ENCODE measurements at places on chromosomes 13 and 19.

GRCh38 chr19:10852098-10852800 is 4.0 kb downstream of the C19orf38 start:
- no peak for DNase-seq

GRCh38 chr13:97953376-97953970 is at the start of gene IPO5:
Gene IPO5, plus strand, starts transcription at chr13:97953675. Its CDS starts 23,022 bp downstream, at chr13:97976697.
- DNase-seq = no peak

- DNase-seq = peak; percentile 21
Measured at GRCh38 chr19:50418176-50419021, at the start of gene SPIB. Gene SPIB, plus strand, starts transcription at chr19:50418938. Its CDS starts 25 bp downstream, at chr19:50418963.

GRCh38 chr19:35017507-35017906 is 12.8 kb upstream of the SCN1B start:
- DNase-seq = no peak

- no peak for DNase-seq
Measured at GRCh38 chr13:113417008-113417751, 36.1 kb downstream of the ADPRHL1 start.

DNA sequence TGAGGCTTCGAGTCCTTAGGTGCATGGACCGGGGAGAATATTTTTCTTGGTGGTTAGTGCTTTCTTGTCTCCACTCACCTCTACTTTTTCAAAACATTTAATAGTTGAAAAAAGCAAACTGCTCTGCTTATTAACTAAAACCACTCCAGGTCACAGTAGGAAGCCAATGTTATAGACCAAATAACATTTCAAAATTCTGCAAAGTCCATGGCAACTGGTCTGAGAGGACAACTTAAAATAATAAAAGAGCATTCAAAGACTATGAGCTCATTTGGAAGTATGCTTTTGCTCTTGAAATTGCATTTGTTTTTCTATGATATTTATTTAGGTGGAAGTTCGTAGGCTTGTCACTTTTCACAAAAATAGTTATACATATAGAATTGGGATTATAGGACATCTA is 483.0 kb downstream of the DCT start:
- no peak for DNase-seq

DNA sequence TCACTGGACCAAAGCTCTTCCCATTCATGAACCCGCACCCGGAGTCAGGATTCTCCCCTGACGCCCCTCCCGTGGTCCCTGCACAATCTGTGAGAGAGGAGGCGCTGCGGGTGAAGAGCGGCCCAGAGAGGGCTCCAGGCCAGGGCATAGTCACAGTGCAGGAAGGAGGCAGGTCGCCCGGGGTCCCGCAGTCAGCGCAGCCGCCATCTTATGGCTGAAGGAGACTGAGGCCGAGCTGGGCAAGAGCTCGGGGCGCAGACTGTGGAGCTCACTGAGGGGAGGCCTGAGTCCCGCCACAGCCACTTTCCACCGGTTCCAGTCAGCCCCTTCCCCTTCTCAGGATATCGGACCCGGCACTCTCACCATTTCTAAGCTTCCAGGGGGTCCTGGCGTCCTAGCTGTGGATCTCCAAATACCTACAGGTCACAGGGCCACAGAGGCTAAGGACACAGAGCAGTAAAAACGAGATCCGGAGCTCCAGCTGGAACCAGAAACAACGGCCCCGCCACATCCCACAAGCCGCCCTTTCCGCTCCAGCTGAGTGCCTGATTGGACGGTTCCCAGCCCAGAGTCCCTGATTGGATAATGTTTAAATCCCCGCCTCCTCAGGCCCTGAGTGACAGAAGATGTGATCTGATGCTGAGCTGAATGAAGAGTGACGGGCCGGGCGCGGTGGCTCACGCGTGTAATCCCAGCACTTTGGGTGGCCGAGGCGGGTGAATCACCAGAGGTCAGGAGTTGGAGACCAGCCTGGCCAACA is at the start of gene ZNF99:
ZNF99 (minus strand) TSS at position 501 of the 760 bp plus-strand sequence; CDS start at position 366, 135 bp downstream.
- DNase-seq = peak; percentile 89

- DNase-seq = no peak
Measured at GRCh38 chr13:106597186-106597585, 29.2 kb upstream of the ARGLU1 start.

GRCh38 chr13:109836629-109837607 is 50.5 kb upstream of the IRS2 start:
- DNase-seq = no peak

DNA sequence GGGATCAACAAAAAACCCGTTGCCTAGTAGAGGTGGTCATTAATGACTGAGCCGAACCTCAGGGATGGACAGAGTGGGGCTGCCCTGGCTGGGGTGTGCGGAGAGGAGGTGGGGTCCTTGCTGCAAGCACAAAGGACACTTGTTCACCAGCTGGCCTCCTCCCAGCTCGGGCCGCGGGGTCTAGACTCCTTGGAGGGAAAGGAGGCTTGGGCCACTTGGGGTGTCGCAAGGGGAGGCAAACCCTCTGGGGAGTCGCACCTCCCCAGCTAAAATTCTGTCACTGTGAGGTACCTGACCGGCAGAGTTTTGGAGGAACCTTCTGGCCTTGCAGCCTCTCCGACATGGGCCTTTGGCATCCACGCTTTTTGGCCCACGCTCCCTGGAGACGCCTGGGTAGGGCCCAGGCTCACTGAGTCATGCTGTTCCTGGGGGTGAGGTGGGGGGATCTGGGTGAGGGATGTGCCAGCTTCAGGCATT is 8.2 kb downstream of the KLHL26 start:
- no peak for DNase-seq

DNA sequence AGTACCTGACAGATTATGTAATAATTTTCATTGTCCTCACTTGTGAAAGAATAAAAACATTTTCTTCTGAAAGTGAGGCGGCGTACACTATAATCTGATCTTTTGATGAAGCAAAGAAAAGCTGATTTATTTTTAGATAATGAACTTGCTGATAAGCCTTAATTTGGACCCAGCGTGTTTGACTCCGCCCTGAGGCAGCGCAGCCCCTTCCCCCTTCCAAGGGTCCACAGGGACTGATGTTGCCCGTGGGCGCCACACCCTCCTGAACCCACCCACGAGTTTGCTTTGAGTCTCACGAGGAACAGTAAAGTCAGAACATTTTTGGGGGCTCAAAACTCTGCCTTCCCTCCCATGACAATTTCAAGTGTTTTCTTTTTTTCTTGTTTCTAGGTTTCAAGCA is 40.0 kb downstream of the TEX29 start:
- DNase-seq = no peak

DNA sequence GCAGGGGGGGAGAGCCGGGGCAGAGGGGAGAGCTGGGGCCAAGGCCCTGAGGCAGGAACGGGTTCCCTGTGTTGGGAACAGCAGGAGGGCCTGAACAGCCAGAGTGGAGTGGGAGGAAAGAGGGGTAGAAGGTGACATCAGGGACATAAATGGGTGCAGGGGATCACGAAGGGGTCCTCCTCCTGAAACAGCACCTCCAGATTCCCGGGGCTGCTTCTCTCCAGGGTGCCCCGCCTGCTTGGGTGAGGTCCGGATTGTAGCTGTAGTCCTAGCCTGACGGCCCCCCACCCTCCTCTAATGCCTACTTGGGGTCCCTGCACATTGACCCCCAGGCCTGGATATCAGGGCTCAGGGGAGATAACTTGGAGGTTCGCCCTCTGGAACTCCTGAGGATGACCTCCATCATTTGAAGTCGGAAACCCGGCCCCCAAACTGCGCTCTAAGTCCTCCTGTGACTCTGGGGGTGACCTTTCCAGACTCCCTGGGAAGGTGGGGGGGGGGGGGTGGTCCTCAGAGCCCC is 473 bp upstream of the SCN1B start:
- no peak for DNase-seq

DNA sequence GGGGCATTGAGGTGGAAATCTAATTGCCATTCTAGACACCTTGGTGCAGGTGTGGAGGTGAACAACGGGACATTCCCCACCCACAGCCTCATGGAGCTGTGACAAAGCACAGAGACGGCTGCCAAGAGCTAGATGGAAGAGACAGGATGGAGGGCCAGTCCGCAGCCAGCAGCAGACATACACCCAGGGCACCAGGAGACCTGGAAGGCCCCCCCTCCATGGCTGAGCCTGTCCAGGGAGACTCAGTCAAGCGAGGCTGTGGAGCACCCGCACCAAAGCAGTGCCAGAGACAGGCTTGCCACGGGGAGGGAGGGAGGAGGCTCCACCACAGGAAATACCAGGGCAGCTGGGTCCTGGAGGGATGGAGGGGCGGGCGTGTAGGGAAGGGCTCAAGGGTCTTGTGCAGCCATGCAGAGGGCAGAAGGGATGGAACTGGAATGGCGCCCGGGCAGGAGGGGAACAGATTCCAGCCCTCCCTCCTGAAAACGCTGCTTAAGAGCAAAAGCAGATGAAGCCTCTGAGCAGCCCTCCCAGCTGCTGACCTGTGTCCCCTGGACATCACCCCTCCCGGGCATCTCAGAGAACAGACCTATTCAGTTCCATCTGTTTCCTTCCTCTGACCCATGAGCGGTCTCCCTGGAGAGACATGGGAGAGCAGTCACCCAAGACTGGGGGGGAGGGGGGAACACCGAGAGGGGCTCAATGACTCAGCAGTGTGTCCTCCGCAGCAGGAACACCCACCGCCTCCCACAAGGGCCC is 14.4 kb downstream of the EPS15L1 start:
- DNase-seq = peak; percentile 78

GRCh38 chr13:102373221-102373620 is 28.6 kb downstream of the FGF14 start:
- no peak for DNase-seq

DNA sequence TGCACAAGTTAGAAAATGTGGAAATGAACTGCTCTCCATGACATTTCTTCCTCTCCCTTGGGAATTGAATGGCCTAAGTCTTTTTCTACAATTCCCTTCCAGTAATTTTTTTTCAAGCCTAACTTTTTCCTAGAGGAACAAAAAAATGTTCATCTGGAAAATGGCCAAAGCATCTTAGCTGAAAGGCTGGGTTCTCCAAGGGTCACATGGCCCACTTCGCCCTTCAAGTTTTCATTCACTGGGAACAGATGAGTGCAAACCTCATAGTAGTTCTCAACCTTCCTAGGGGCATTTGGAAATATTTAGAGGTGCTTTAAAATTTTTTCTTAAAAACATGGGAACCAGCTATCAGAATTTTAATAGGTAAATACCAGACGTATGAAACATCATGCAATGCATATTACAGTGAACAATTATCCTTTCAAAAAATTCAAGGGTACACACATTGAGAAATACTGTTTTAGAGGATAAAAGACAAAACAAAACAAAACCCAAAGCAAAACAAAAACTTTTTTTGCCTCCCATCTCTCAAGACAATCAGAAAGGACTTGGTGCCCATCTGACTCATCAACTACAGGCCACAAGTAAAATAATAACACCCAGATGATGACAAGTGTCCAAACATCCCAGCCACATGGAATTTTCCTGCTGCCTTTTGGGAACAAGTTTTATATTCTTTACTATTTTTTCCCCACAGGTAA is 208.8 kb downstream of the SLITRK6 start:
- no peak for DNase-seq

DNA sequence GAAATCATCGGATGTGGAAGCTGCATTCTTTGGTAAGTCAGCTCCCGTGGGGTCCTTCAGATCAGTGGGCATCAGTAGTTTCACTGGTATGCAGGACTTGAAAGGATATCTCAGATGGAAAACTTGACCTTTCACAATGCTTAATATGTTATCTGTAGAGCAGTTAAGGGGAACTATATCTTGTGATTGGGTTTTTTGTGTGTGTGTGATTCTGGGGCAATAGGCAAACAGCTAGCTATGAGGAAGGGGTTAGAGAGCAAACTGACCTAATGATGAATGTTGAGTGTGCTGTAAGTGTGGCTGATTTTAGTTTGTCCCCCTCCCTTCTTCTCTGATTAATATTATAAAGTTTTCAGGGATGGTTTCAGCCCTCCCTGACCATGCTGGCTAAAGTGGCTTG is 53.3 kb downstream of the ACSBG2 start:
- no peak for DNase-seq

GRCh38 chr19:28363254-28363653 is 849.7 kb downstream of the UQCRFS1 start:
- DNase-seq = peak; percentile 17

GRCh38 chr13:24005755-24006281 is 108.5 kb upstream of the C1QTNF9B start:
- DNase-seq = no peak

GRCh38 chr13:21486322-21486721 is 27.2 kb upstream of the ZDHHC20 start:
- DNase-seq = no peak

GRCh38 chr19:12801466-12802266 is at the start of the genes PRDX2 and THSD8:
Gene PRDX2, minus strand, starts transcription at chr19:12801800. Its CDS starts 539 bp downstream, at chr19:12801261.
Gene THSD8, plus strand, starts transcription at chr19:12802069. Its CDS starts 3 bp downstream, at chr19:12802072.
- DNase-seq = peak; percentile 91

DNA sequence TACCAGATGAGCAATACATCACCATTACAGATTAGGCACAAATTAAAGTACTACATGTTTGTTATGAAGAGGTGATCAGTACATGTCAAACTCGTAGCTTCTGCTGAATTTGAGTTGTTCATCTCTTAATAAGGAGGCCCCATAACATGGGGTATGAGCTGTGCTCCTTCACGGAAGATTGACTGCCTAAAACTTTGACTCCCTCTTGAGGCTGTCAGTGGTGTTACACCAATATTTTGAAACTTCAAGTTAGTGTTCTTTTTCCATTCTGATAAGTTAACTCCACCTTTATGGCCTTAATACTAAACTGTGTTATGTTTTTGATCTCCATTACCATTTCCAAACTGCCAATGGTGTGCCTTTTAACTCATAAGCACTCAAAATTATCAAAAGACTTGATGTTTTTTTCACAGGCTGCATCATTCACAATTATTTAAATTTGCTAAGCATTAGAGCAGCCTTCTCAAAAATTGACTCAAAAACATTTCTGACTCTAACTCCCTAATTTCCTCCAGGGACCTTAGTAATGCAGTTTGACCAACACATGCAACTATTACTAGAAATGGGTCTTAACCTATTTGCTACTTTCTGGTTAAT is 1591.5 kb downstream of the PCDH9 start:
- peak; percentile 45 for DNase-seq

- peak; percentile 40 for DNase-seq
Measured at GRCh38 chr19:46546194-46546896, 50.7 kb upstream of the PNMA8B start.

GRCh38 chr13:44439452-44440024 is 65.9 kb downstream of the SERP2 start:
- DNase-seq = peak; percentile 51

DNA sequence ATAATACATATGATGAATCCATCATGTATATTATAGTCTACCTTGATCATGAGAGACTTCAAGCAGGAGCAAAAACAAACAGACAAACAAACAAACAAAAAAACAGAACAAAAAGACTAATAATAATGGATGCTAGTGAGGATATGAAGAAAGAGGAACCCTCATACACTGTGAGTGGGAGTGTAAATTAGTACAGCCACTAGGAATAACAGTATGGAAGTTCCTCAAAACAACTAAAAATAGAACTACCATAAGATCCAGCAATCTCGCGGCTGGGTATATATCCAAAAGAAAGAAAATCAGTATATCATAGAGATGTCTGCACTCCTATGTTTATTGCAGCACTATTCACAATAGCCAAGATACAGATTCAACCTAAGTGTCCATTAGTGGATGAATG is 7.0 kb upstream of the DLEU7 start:
- DNase-seq = no peak
